ENCODE measurements at places on chromosomes 13 and 19. TPM values are rescaled to one million over a fixed set of nuclear protein-coding genes. Genes with fewer than 3 reads are reported as not detected.
A peak's percentile ranks its signal among the peaks of the same experiment; 100 is the strongest.

RFPL4AL1 gene
- not detected for total RNA-seq

RASAL3 gene
- not detected for total RNA-seq

ZNF440 gene
- 13.0 TPM for total RNA-seq

GADD45B gene
- 148 TPM for total RNA-seq

RDH8 gene
- not detected for total RNA-seq

GRCh38 chr13:80382576-80382975 is 41.6 kb upstream of the SPRY2 start:
- no peak for DNase-seq
- H3K4me3 ChIP-seq, result no peak overlapping the region
- H3K4me1 ChIP-seq, result no peaks in the 10 kb centered on the region
- H3K36me3 ChIP-seq, result no peaks in the 10 kb centered on the region
- no peaks in the 10 kb centered on the region for H3K27me3 ChIP-seq

GRCh38 chr13:105764486-105764885 is 771.0 kb downstream of the EFNB2 start:
- DNase-seq, result no peak
- no peak overlapping the region for H3K27ac ChIP-seq
- no peak overlapping the region for H3K4me3 ChIP-seq
- no peaks in the 10 kb centered on the region for H3K27me3 ChIP-seq
- no peaks in the 10 kb centered on the region for H3K36me3 ChIP-seq

DNA sequence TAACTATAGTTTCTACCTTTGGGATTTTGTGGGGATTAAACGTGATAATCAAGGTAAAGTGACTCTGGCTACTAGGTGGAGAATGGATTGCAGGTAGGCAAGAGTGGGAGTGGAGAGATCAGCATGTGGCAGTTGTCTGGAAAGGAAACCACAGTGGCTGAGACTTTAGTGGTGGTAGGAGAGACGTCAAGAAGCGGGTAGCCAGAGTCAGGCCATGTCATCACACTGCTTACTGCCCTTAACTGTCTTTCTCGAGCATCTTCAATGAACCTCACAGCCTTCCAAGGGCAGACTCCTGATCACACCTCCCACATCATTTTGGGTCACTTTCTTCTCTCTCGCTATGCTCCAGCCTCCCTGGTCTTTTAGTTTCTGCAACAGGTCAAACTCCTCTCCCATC is 28.6 kb upstream of the MBNL2 start:
- H3K27ac ChIP-seq, result no peak overlapping the region
- H3K4me1 ChIP-seq, result no peaks in the 10 kb centered on the region
- H3K36me3 ChIP-seq, result no peaks in the 10 kb centered on the region
- no peaks in the 10 kb centered on the region for H3K27me3 ChIP-seq
- H3K4me3 ChIP-seq, result no peak overlapping the region
- DNase-seq, result no peak

DNA sequence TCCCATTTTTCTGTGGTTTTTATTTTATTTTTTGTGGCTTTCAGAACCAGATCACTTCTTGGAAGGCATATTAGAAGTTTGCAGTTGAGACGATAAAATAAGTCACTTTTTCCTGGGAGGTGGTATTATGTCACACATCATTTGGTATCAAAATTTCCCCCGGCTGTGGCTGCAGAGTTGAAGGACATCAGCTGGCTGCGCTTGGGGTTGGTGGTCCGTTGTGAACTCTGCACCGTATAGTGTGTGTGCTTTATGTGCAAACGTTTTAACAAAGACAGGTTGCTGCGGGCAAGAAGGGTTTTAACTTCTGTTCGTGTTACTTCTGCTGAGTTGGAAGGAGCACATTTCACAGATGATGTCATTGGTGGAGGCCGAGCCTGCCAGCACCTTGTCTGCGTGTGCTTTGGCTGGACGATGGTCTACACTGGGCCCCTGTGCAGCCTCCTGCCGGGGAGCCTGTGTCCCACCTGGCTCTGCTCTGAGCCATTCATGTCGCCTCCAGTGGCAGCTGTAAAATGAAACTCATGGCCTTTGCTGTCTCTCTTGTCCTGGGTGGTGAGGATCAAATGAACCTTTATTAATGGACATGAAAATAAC is 9.6 kb downstream of the ATP11A start:
- H3K27me3 ChIP-seq, result no peaks in the 10 kb centered on the region
- DNase-seq, result no peak
- no peak overlapping the region for H3K4me3 ChIP-seq
- no peak overlapping the region for H3K27ac ChIP-seq

DNA sequence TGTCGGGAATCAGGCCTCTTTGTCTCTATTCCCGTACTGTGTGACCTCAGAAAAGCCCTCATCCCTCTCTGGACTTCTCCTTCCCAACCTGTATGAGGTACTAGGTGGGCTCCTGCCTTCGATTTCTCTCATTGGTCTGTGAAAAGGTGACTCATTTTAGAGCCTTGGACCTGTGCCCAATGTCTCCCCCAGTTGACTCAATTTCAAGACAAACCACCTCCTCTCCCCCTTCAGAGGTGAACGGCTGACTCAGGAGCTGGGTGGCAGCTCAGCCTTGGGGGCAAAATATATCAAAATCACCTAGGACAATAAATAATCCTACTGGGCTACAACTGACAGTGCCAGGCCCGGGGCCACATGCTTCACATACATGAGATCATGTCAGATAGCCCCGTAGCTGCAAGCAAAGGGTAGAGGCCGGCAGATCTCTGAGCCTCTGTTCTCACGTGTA is 630 bp downstream of the COQ8B start:
- peaks cover 11% of the 10 kb centered on the region for H3K36me3 ChIP-seq
- peaks cover 57% of the 10 kb centered on the region for H3K4me1 ChIP-seq
- H3K27ac ChIP-seq, result peak overlapping the region; percentile 99
- DNase-seq, result no peak
- peak overlapping the region; percentile 86 for H3K4me3 ChIP-seq

DNA sequence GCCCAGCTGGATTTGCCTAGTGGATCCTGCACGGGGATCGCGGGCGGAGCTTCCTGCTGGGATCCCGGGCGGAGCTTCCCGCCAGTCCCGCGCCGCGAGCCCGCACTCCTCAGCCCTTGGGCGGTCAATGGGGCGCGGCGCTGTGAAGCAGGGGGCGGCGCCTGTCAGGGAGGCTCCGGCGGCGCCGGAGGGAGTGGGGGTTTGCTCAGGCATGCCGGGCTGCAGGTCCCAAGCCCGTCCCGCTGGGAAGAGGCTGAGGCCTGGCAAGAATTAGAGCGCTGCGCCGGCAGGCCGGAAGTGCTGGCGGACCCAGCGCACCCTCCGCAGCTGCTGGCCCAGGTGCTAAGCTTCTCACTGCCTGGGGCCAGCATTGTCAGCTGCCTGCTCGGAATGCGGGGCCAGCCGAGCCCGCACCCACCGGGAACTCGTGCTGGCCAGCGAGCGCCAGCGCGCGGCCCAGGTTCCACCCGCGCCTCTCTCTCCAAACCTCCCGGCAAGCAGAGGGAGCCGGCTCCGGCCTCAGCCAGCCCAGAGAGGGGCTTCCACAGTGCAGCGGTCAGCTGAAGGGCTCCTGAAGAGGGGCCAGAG is 119.6 kb downstream of the PRR20E start:
- no peak for DNase-seq
- no peaks in the 10 kb centered on the region for H3K27me3 ChIP-seq
- no peak overlapping the region for H3K4me3 ChIP-seq
- no peak overlapping the region for H3K27ac ChIP-seq
- no peaks in the 10 kb centered on the region for H3K36me3 ChIP-seq
- no peaks in the 10 kb centered on the region for H3K4me1 ChIP-seq

DNA sequence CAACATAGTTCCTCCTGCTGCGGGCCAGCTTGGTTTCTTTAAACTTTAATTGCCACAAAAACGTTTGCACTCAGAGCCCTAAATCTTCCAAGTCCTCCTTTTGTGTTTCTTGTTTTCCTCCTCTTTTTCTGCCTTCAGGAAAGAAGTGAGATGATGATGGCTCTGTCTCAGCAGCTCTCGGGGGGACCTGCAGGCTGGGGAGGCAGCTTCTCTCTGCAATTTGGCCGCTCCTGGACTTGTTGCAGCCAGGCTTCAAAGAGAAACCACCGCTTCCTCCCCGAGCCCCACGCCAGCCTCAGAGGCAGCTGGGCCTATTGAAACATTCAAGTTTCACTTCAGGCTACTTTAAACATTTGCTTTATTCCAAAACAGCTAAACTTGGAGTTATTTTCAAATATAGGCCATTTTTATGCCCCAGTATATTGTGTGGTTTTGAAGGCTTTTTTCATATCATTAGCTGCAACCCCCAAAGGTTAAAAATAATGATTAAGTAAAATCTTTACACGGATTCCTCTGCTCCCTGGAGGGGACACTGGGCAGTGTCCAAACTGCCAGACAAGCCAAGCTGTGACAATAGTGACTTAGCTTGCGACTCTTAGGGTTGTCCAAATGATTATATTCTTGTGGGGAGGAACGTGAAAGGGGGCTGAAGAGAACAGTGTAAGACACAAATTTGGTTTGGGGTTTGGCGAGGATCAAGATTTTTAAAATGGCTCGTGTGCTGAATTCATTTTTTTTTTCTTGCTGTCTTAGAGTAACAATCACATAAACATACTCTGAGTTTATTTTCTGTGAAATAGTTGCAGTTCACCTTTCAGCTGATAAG is 330.8 kb downstream of the DLEU7 start:
- no peaks in the 10 kb centered on the region for H3K36me3 ChIP-seq
- no peak overlapping the region for H3K27ac ChIP-seq
- DNase-seq, result no peak
- no peaks in the 10 kb centered on the region for H3K4me1 ChIP-seq

GRCh38 chr13:75739244-75739868 is 103.2 kb downstream of the LMO7 start:
- no peaks in the 10 kb centered on the region for H3K27me3 ChIP-seq
- H3K4me1 ChIP-seq, result peaks cover 39% of the 10 kb centered on the region
- DNase-seq, result no peak
- H3K27ac ChIP-seq, result peak overlapping the region; percentile 55
- H3K4me3 ChIP-seq, result no peak overlapping the region

DNA sequence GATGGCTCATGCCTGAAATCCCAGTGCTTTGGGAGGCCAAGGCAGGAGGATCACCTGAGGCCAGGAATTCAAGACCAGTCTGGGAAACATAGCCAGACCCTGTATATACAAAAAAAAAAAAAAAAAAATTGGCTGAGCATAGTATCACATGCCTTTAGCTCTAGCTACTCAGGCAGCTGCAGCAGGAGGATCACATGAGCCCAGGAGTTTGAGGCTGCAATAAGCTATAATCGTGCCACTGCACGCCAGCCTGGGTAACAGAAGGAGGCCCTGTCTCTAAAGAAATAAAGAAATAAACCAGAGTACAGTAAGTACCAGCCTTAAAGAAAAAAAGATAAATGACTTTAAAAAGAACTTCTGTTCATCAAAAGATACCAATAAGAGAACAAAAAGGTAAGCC is 52.9 kb downstream of the FAM124A start:
- no peak for DNase-seq
- no peak overlapping the region for H3K4me3 ChIP-seq
- no peaks in the 10 kb centered on the region for H3K27me3 ChIP-seq
- H3K4me1 ChIP-seq, result peaks cover 26% of the 10 kb centered on the region
- no peak overlapping the region for H3K27ac ChIP-seq

DNA sequence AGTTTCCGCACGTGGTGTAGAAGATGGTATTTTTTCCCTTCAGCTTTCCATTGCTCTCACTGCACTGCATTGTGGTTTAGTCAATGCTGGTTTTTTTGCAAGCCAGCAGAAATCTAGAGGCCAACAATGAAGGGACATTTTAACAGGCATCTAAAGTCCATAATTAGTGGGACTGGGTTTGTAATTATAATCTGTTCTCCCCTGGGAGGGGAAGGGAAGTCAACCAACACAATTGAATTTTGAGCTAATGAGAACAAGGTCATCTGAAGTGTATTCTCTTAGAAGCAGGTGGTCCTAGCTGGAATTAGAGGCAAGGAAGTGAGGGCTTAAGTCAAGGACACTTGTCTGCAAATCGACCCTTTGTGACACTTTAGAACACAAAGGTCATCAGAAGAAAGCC is 156.4 kb downstream of the MYO16 start:
- no peaks in the 10 kb centered on the region for H3K27me3 ChIP-seq
- no peaks in the 10 kb centered on the region for H3K36me3 ChIP-seq
- no peak for DNase-seq
- no peak overlapping the region for H3K27ac ChIP-seq
- H3K4me1 ChIP-seq, result peaks cover 2% of the 10 kb centered on the region
